ENCODE measurements at places on chromosomes 4 and X. TPM values are rescaled to one million over a fixed set of nuclear protein-coding genes. Genes with fewer than 3 reads are reported as not detected.

The NUDT10 gene
- 0.29 TPM for polyA plus RNA-seq

The RBMXL3 gene
- not detected for polyA plus RNA-seq

The EGF gene
- 0.25 TPM for polyA plus RNA-seq

The FAM156B gene
- polyA plus RNA-seq, result 14.3 TPM

The C4orf51 gene
- polyA plus RNA-seq, result not detected

The MAOB gene
- 1.6 TPM for polyA plus RNA-seq

The NHS gene
- polyA plus RNA-seq, result 1.7 TPM

The MAGEA12 gene
- not detected for polyA plus RNA-seq

The MAGEB17 gene
- not detected for polyA plus RNA-seq

The THOC2 gene
- polyA plus RNA-seq, result 28.2 TPM

The XG gene
- polyA plus RNA-seq, result 12.6 TPM

The HTN3 gene
- polyA plus RNA-seq, result not detected

The IL9R gene
- 0.37 TPM for polyA plus RNA-seq

The SPRY1 gene
- polyA plus RNA-seq, result 9.9 TPM

The CD99 gene
- polyA plus RNA-seq, result 198 TPM

The CXCL11 gene
- polyA plus RNA-seq, result not detected

The TRIM60 gene
- polyA plus RNA-seq, result not detected

The LONRF3 gene
- polyA plus RNA-seq, result 0.18 TPM

The SLC34A2 gene
- polyA plus RNA-seq, result 0.14 TPM

The CITED1 gene
- polyA plus RNA-seq, result 0.12 TPM

The PCDH19 gene
- polyA plus RNA-seq, result 0.14 TPM

The SH3D19 gene
- 22.8 TPM for polyA plus RNA-seq

The CXCL3 gene
- 0.47 TPM for polyA plus RNA-seq

The SRP72 gene
- polyA plus RNA-seq, result 22.6 TPM

The PPARGC1A gene
- polyA plus RNA-seq, result 0.55 TPM

The CNGA1 gene
- polyA plus RNA-seq, result 8.8 TPM

The TMPRSS11F gene
- 6.6 TPM for polyA plus RNA-seq

Data from esophagus (tissue), 2 donors.